CD4-positive, alpha-beta T cell treated with Interleukin-4 for 1 hour (primary cell): ENCODE measurements at places on chromosomes 7 and 10.

- no peak for DNase-seq
Observed at GRCh38 chr10:76155961-76156360, 724.5 kb downstream of the LRMDA start.

DNA sequence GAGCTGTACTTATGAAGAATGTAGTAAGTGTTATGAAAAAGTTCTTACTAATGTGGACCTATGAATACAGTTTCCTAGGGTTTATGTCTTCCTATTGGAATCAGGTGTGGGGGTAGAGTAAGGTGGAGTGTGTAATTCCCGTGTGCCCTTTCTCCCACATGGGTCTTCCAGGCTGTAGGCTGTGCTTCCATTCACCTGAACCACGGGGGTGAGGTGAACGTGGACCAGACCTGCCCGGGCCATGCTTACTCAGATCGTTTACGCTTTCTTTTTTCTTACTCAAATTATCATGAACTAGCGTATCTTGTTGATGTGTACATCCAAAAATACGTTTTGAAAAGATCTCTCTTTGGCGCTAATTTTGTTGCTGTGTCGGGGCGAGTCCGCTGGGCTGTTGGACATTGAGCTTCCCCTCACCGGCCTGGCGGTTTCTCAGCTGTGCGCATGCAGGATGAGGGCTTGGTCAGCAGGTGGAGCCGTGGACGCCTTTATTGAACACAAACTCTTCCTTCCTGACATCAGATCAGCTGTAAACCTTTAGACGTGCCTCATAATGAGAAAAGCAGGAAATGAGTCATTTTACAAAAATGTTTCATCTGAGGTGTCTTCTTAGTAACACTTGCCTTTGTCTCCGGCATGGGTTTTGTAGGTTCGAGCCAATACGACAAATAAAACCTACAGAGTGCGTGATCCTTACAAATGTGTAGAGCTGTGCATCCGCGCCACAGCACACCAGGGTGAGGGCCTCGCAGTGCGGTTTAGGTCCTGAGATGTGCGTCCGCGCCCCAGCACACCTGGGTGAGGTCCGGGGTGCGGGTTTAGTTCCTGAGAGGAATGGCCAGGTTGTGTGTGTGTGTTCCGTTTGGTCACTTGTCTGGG is 53.8 kb downstream of the WDR37 start:
- DNase-seq, result peak; percentile 69

DNA sequence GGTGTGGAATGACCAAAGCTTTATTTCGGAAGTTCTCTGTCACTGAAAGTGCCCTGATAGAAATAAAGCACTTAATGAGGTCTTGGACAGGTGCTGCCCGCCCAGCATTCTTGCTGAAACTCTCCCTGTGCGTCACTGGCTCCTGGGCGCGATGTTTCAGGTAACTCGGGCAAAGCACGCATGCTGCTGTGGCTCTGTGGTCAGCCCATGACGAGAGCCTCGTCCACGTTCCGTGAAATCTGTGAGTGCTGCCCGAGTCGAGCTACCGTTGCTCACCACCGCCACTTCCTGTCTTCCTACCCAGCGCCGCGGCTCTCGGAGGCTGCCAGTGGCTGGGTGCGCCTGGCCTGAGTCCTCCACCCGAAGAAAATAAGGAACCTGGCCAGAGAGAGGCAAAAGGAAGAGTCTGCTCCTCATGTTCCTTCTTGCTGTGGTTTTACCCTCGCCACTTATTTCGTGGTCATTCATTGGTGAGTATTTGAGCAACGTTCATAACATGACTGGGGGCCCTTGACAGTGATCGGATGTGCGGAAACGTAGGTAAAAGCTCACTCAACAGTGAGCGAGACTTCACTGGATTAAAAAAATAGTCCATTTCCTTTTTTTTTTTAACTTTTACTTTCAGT is 95.5 kb downstream of the MAP3K8 start:
- peak; percentile 92 for DNase-seq

- no peak for DNase-seq
Observed at GRCh38 chr7:73704640-73705550, 14.6 kb downstream of the STX1A start.

- DNase-seq, result peak; percentile 42
Observed at GRCh38 chr7:26664735-26665416, 199.5 kb downstream of the SKAP2 start.

GRCh38 chr10:77027576-77027975 is 610.0 kb downstream of the KCNMA1 start:
- DNase-seq, result no peak

DNA sequence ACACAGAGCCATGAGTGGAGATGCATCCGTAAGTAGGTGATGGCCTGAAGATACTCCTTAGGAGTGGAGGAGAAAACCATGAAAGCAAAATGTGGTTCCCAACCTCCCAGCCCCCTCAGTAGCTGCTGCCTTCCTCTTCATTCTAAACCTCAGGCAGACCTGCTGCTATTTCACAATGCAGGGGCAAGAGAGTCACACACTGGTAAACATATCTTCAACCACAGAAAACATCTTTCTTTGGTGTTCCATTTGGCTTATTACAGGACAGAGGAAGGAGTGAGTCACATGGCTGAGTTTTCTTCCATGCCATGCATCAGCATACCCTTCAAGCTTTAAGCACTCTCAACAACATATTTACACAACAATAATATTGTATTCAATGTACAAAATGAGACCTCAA is 342.1 kb downstream of the BMPER start:
- DNase-seq, result no peak

GRCh38 chr10:99560277-99561126 is 27.8 kb downstream of the NKX2-3 start:
- no peak for DNase-seq

DNA sequence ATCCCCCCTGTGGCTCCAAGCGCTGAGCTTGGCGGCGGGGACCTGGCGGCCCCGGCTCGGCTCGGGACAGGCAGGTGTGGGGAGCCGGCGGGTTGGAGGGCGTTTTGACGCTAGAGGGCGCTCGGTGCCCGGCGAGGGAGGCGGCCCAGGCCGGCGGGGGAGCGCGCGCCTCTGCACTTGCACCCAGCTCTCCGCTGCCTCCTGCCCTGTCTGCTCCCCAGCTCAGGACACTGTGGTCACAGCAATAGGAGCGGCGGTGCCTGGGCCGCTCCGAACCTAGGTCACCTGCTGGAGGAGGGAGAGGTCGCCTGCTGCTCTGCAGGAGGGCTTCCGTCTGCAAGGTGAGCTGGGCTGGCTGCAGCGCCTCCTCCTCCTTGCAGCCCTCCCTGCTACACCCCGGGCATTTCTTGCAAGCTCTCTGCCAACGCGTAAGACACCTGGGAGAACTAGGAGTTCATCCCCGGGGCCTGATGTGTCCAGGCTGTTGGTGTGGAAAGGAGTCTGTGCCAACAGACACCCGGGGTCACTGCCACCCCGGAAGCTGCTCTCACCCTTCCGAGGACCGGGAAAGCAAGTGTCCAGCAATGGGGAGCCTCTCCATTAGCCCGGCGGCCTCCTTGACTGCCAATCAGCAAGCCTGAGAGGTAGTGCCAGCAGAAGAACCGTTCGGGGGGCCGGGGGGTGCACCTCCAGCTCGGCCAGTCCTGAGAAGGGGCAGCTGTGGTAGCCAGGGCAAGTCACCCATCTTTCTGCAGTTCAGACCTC is 620.4 kb downstream of the GALNT17 start:
- DNase-seq, result no peak

DNA sequence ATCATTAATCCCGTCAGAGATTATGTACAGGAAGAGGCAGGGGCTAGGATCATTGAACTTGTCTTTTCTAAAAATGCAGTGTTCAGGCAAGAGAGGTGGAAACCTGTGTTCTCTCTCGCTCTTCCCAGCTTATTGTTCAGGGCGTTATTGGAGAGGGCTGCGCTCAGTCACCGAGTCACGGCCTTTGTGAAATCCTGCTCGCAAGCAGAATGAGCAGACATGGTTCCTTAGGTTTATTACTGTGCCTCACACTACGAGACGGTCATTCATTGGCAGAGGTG is 631 bp upstream of the PRKRIP1 start:
- DNase-seq, result no peak

DNA sequence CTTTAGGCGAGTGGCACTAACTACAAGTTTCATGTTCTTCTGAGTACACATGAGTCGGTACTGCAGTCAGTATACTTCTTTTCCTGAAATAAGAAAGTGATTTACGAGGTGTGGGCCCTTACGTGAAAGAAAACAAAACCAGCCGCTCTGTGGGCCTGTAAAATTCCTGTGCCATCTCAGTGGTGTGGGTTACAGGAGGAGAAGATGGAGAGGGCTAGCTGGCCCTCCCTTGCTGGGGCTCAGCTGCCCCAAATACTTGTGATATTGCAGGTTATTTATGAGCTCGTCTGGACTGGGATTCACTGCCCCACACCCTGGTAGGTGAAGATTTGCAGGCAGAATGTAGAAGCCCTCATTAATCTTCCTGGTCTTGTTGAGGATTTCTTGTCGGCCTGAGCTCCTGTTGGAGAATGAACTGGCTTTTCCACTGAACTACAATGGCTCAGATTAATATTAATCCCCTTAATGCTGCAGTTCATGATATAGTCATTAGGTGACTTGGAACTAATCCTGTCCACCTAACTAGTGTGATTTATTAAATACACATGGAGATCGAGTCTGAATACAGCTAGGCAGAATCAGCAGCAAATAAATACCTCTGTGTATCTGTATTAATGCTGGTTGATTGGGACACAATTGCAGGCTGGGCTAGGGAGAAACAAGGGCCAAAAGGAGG is 68.0 kb downstream of the GBF1 start:
- no peak for DNase-seq

GRCh38 chr7:24233386-24233785 is 50.6 kb upstream of the NPY start:
- DNase-seq, result no peak

GRCh38 chr10:57992321-57993077 is 275.2 kb downstream of the IPMK start:
- DNase-seq, result no peak

- peak; percentile 89 for DNase-seq
Observed at GRCh38 chr10:6086375-6087233, 2.2 kb upstream of the RBM17 start.

DNA sequence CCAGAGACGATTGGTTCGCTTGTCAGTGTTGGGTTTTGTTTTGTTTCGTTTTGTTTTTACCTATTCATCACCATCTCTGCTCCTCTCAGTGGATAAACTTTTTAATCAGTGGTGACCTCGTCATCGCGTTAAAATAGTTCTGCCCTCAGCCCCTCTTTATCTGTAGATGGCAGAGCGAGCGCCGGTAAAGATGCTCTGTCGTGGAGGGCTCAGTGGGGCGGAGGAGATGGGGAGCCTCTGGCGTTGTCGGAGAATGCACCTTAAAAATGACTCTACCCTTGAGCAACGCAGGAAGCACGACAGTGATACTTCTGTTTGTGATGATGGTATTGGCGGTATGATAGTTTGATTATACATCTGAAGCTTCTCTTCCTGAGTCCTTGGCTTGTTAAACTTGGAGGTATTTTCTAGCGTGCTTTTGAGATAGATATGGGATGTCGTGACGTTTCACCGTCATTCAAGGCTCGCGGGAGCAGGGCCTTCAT is 554 bp downstream of the CSGALNACT2 start:
- peak; percentile 76 for DNase-seq

DNA sequence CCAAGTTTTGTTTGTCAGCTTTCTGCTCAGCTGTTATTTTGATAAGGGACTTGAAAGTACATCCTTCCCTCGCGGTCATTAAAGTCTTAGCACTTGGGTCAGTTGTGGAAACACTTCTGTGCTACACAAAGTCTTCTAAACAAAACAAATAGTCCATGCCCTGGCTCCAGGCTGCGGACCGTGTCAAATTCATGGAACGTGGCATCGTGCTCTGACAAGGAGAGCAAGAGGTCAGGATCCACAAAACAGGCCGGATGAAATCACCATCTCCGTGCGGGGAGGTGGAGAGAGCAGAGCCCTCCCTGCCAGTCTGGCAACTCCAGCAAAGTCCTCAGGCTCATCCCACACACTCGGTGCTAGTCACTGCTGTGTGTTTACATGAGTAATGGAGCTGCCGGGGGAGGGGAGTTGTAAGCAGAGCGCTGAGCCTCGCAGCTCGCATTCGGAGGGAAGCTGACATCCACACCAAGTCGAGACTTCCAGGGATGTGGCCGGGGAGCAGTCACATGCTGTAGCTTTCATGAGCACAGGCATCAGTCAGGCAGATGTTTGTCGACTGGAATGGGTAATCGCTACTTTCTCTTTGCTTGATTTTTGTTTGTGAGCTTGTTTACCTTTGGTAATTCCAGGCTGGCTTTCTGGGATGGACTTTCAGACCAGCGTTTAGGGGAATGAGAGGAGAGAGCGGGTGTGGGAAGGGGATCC is 147.6 kb downstream of the ARID5B start:
- DNase-seq, result peak; percentile 75

- DNase-seq, result no peak
Observed at GRCh38 chr7:9874182-9874581, 1099.5 kb upstream of the PHF14 start.

- DNase-seq, result no peak
Observed at GRCh38 chr10:78225594-78225993, 191.9 kb downstream of the RPS24 start.

DNA sequence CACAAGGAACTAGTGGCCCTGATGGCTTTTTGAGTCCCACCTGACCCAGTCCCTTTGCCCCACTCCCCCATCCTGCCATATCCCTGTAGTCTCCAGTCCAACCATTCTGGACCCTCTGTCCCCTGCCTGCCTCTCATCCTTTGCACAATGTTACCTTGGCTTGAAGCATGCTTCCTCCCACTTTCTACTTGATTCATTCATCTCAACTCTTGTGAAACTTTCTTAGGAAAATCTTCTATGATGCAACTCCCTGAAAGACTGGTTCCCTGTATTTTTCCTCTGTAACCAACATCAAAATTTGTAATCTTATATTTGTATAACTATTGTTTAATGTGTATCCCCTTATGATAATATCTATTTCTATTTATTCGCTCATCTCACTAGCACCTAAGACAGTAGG is 151.5 kb downstream of the LRRTM3 start:
- DNase-seq, result no peak

GRCh38 chr10:8975535-8975934 is 921.0 kb downstream of the GATA3 start:
- no peak for DNase-seq

DNA sequence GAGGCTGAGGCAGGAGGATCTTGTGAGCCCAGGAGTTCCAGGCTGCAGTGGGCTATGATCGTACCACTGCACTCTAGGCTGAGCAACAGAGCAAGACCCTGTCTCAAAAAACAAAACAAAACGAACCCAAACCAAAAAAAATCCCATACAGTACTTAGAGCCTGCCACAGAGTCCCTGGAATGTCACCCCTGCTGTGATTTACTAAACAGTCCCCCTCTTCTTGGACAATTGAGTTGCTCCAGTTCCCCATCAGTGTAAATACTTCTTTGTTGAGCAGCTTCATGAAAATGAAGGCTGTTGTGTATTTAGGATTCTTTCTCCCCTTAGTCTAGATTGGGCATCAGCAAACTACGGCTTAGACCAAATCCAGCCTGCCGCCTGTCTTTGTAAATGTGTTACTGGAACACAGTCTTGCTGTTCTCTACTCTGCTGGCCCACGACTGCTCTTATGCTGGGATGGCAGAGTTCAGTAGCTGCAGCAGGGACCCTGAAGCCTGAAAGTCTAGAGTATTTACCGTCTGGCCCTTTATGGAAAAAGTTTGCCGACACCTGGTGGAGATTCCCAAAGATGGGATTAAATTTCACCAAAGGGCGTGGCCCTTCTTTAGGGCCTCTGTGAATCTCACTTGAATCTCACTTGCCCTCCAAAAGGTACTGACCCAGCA is 57.8 kb downstream of the PALD1 start:
- no peak for DNase-seq

GRCh38 chr7:130294314-130294713 is 1.4 kb downstream of the CPA4 start:
- DNase-seq, result no peak

- no peak for DNase-seq
Observed at GRCh38 chr7:22856416-22856815, 33.8 kb upstream of the TOMM7 start.

GRCh38 chr10:24132741-24133140 is 76.2 kb upstream of the KIAA1217 start:
- no peak for DNase-seq

- no peak for DNase-seq
Observed at GRCh38 chr7:66640802-66641525, 12.3 kb downstream of the KCTD7 start.
